Activated CD4-positive, alpha-beta T cell treated with anti-CD3 and anti-CD28 coated beads, Interleukin-2, amount 50 U/mL, for 24 hours (primary cell): ENCODE measurements at places on chromosomes 5 and 9.

DNA sequence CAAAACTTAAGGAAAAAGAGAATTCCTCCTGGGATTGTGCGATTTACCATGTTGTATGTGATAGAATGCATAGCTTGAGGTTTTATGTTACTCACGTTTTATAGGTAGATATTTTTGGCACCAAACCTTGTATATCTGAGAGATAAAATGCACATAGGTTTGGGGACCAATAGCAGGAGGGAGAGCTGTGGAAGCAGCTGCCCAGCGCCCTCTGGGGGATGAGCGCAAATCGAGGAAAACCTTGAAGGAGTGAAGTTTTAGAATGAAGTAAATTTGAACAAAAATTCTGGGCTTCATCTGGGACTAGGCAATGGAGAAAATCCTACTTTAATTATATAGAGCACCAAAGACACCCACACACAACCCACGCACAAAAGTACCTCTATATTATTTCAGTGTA is 197.0 kb downstream of the ADCY2 start:
- no peak for DNase-seq

DNA sequence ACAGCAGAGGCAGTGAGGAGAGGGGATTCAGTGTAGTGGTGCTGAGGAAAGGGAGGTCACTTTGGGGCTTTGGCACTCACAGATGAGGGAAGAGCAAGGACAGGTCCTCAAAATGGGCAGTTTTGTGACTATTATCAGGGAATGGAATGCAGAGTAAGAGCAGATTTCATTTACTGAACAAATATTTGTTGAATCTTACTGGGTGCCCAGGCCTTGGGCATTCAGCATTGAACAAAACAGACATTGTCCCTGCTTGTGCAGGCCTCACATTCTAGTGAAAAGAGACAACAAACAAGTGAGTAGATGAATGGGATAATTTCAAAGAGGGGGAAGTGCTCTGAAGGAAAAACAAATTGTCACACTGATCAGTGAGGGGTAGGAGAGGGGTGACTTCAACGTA is 404.1 kb downstream of the DMRT2 start:
- DNase-seq, result no peak

DNA sequence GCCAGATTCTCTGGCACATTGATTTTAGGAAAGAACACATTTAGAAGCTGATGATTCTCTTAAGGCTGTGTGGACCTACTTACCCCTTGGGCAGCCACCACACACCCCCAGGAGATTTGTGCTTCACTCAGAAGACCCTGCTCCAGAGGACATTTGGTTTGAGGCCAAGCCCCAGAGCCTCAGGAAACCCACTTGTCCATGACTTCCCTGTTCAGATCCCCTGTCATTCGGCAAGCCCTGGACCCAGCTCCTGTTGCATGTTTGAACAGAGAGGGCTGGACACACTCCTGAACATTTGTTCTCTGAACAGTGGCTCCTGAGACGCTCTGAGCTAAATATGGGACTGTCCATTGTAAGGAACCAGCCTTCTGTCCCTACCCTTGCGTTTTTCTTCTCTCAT is 82.1 kb downstream of the AMBP start:
- no peak for DNase-seq

DNA sequence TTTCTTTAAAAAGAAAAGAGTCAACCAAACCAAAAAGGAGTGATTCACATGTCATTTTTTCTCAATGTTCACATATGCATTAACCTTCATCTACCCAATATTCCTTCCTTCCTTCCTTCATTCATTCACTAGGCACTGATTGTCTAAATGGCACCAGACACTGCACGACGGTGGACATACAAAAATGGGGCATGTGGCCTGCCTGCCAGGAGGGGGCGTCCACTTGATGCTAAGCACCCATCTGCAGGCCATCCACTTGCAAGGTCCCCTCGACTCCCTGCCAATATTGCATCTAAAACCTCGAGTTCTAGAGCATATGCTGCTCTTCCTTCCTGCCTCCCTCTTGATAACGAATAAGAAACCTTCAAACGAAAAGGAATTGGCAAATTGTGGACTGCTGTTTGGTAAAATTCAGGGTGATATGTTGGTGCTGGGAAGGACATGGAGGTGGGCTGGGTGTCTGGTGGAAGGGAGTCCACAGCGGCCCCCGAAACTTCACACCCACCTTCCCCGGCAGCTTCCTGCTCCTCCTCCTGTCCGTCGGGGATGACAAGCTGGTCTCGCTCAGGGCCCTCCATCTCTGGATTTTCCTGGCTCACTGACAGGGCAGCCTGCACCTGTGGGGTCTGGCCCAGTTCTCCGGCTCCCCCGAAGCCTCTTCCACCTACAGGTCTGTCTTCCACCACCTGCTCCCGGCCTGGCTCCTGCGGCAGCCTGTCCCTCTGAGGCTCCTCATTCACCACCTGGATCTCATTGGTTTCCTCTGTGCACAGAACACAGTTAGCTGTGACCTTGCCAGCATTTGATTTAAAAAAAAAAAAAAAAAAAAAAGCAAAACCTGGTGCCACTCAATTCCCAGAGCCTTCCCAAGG is 64.3 kb downstream of the GOLM1 start:
- no peak for DNase-seq

DNA sequence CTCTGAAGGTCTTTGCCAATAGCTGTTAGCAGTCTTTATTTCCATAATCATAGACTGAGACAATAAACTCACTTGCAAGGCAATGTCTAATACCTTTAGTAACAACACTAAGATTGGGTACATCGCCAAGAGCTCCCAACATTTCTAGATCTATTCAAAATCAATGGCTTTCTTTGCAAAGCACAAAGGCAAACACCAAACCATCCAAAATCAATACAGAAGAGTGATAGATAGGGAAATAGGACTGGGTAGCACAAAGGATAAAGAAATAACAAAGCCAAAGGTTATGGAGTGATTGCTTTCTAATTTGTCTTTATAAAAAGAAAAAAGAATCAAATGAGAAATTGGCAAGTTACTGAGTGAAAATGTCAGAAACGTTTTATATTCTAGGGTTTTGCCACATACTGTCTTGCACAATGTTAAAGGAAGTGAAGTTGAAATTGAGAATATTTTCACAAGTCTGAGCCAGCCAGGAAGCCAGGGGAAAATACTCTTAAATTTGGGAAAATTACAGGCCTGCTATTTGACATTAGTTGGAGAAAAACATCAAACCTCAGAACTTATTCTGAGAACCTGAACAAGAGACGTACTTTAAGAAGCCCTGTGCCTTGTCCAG is 53.3 kb upstream of the LHFPL2 start:
- no peak for DNase-seq

GRCh38 chr5:75048457-75048953 is 3.9 kb downstream of the GCNT4 start:
- no peak for DNase-seq

GRCh38 chr9:136697146-136697820 is 10.0 kb upstream of the AGPAT2 start:
- no peak for DNase-seq

DNA sequence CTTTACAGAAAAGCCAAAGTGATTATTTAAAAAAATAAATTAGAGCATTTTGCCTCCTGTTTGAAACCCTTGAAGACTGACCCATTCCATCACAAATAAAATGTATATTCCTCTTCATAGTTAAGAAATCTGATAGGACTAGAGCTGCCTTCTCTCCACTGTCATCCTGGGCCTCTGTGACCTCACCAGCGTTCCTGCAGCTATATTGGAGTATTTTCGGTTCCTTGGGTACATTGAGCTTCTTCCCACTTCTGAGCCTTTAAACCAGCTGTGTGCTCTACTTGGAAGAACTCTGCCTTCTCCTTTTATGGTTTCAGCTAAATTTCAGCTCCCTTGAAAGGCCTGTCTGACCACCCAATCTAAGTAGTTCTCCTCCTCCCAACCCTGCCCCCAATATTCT is 99.1 kb upstream of the ABCA1 start:
- DNase-seq, result no peak

DNA sequence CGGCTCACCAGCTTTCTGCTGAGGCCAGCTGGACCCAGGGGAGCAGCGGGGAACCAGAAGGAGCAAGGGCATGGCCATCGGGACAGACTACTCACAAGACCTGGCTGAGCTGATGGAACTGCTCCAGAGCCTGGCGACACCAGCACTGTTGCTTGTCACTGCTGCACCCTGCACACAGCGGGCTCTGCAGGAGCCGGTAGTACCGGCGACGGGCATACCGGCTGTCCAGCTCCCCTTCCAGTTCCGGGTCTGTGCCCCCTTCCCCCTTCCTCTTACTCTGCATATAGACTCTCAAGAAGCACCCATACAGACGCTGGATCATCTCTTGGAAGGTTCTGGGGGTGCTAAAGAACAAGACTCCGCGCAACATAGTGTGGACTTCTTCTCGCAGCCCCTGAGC is 974 bp downstream of the ANAPC2 start:
- no peak for DNase-seq

DNA sequence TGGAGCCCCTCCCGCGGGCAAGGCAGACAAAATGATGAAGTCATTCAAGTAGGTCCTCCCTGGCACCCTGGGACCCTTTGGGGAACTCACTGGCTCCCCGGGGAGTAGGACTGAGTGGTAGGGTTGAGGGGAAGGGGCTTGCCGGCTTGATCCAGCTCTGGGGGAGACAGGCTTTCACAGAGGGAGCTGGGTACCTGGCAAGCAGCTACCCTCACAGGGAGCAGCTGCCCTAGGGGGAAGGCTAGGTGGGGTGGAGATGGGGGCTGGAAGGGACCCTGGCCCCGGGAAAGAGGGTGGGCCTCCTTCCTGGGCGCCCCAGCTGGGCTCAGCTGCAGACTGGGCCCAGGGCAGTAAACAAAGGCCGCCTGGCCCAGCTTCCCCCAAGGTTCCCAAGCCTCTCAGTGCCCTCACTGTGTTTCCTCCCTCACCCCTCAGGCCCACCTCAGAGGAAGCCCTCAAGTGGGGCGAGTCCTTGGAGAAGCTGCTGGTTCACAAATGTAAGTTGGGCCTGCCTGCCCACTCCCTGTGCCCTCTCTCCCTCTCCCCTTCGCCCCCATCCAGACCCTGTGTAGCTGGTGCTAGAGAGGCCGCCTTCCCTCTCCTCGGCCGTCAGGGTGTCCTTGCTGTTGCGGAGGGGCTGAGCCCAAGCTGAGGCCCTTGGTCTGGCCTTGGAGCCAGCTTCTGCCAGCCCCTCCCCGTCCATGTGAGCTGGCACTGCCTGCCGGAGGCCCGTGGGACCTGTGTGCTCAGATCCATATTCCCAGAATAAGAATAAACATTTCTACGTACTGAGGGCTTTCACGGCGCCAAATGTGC is 131.2 kb downstream of the RGS3 start:
- DNase-seq, result no peak

- DNase-seq, result no peak
Measured at GRCh38 chr5:173456751-173457171, 128.5 kb upstream of the STC2 start.

DNA sequence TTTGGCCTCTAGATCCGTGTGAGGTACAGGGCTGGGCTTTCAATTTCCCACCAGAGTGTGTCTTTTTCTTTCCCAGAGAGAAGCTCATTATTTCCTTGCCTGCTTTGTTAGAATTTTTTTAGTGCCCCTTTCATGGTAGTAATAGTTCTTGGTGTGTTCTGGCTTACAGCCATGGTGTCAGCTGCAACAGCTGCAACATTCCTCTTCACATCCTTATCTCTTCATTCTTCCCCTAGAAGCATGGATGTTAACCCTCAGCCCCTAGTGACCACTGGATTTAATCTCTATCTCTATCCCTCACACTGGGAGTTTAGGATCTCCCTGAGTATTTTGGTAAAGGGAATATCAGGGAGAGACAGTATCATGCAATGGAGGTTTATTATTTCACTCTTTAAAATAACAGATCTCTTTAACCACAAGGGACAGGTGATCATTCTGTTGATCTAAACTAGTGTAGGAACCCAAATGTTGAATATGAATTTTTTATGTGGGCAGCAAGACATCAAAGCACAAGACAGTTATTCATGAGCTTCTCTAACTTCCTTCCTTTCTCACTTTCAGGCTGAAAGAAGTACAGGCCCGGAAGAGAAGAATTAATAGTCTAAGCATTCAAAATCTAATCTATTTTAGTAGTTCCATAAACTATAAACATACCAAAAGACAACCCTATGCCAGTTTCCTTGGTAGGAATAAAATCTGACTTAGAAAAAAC is 160.2 kb downstream of the FAM170A start:
- no peak for DNase-seq

- DNase-seq, result no peak
Measured at GRCh38 chr5:15604986-15605385, 105.0 kb downstream of the FBXL7 start.

DNA sequence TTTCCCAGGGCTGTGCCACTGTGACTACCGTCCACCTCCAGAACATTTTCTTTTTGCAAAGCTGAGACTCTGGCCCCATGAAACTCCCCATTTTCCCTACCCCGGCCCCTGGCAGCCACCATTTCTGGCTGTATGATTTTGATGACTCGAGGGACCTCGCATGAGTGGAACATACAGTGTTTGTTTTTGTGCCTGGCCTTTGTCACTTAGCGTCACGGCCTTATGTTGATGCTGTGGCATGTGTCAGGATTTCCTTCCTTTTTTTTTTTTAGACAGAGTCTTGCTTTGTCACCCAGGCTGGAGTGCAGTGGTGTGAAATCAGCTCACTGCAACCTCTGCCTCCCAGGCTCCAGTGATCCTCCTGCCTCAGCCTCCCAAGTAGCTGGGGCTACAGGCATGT is 42.7 kb downstream of the ASS1 start:
- DNase-seq, result no peak

GRCh38 chr5:2709976-2710689 is 41.3 kb downstream of the IRX2 start:
- DNase-seq, result no peak

GRCh38 chr9:80648336-80648735 is 1041.0 kb downstream of the TLE1 start:
- no peak for DNase-seq

GRCh38 chr9:114371343-114371944 is 16.3 kb downstream of the AKNA start:
- no peak for DNase-seq

GRCh38 chr5:103424453-103425205 is 138.0 kb downstream of the NUDT12 start:
- DNase-seq, result no peak

GRCh38 chr9:36163049-36163785 is 6.0 kb upstream of the CCIN start:
- no peak for DNase-seq

- no peak for DNase-seq
Measured at GRCh38 chr9:127159325-127159801, 36.9 kb upstream of the ANGPTL2 start.

DNA sequence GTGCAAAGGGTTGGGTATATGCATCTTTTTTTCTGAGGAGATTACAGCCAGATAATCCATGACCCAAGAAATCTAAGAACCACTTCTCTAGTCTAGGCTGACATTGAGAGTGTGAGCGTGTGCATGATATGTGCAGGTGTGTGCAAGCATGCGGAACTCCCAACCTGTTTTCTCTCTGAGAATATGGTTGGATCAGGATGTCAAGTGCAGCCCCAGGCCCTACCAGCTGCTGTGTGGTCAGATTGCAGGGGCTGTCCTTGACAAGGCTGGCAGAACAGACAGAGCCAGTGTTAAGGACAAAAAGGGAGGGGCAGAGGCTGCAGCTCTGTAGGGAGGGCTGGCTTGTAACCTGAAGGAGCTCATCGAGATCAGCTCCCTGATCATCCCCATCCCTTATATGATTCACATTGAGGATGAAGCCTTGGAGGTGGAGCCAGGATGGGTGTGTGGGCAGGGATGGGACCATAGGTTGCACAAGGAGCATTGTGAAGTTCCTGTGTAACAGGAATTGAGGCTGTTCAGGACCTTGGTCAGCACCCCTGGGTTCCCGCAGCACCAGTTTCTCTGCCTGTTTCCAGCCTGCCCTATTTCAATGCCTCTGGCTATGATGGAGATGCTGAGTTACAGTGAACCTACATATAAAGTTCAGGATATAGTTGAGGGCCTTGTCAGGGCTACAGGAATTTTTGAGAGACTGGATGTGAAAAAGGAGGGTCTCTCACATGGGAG is 52.6 kb upstream of the ARAP3 start:
- no peak for DNase-seq
